Activated CD8-positive, alpha-beta memory T cell treated with anti-CD3 and anti-CD28 coated beads for 1 hour (primary cell): ENCODE measurements at places on chromosomes 7 and 10.
A peak's percentile ranks its signal among the peaks of the same experiment; 100 is the strongest.

- no peak for DNase-seq
These were observed 250.4 kb upstream of the FZD8 start for GRCh38 chr10:35892526-35892925.

- no peak for DNase-seq
These were observed 218.2 kb upstream of the KLF14 start for GRCh38 chr7:130951976-130952876.

DNA sequence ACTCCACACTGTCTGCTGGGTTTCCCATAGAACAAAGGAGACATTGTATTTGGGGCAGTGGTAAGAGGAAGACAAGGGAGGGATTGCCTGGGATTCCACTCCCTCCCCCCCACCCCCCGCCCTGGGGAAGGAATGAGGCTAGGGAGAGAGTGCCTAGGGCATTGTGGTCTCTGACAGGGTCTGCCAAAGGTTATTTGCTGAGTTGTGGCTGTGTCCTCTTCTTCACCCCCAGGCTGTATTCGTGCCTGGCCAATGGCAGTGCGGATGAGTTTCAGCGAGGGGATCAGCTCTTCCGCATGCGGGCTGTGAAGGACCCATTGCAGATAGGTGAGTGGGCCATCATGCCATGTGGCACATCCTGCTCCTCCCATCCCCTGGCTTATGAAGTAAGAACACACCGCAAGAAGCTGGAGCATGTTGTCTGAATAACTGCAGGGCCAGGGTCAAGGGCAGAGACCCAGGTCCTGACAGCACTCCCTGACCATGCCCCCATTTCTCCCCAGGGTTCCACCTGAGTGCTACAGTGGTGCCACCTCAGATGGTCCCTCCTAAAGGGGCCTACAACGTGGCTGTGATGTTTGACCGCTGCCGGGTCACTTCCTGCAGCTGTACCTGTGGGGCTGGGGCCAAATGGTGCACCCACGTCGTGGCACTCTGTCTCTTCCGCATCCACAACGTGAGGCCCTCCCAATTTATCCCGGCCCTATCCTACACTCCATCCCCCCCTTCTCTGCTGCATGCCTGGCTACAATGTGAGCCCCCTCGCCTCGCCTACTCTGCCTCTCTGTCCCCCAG lies 3.7 kb downstream of the ZSWIM8 start:
- no peak for DNase-seq

DNA sequence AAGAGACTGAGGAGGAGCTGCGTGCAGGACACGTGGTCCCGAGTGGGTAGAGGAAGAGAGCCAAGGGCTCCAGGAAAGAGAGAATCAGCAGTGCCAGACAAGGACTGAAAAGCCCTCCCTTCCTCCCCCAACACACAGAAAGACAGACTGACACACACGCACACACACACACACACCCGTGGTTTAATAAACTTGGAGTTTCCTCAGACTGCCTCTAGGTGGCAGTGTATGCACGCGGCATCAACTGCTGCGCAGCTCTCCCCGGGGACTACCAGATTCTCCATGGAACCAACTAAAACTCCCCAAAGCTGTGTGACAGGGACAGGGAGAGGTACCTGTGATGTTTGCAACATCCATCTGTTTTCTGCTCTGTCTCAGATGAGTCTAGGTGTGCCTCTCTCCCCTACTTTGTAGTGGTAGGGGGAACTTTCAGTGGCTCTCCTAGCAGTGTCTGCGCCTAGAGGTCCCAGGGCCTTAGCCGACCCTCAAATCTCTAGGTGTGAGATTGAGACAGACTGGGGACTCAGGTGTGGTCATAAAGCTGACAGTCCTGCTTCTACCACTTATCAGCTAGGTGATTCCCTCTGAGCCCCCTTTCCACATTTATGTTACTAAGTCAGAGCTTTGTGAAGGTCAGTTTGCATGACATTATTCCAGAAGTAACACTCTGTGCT lies 9.3 kb upstream of the TSPAN14 start:
- DNase-seq, result no peak

GRCh38 chr7:7157177-7157886 lies 25.0 kb upstream of the C1GALT1 start:
- DNase-seq, result peak; percentile 9

DNA sequence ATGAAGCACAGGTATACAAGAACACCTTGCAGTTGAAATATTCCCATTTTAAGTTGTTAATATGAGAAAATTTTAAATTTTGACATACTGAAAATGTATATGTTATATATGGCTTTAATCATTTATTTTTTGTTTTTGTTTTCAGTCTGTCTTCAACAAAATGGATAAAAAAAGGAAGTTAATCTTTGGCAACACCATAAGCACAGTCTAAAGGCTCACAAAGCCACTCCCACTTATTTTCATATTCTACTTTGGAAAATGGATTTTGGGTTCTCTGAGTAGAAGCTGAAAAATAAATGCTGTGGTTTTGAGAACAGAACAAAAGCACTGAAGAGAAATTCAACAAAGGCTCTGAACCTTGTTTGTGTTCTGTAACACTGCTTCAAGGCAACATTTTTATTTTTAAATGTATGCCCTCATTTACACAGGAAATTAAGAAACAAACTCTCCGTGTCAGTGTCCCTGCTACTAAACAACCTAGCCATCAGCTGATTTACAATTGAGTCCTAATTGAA lies 81.3 kb upstream of the LRRN3 start:
- DNase-seq, result no peak

DNA sequence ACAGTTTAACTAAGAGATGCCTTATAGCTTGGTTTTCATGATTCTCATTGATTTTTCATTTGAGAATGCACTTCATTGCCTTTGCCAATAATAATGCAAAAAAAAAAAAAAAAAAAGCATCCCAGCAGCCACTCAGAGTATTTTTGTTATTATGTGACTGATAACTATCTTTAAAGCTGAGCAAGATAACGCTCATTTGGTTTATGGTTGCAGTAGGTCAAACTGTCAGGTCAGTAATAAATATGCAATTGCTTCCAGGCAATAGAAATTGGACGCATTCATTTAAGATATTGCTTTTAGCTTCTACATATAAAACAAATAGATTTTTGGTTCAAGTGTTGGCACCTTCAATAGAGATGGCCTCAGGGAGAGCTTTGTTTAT lies 215.1 kb downstream of the PRPF18 start:
- DNase-seq, result no peak

DNA sequence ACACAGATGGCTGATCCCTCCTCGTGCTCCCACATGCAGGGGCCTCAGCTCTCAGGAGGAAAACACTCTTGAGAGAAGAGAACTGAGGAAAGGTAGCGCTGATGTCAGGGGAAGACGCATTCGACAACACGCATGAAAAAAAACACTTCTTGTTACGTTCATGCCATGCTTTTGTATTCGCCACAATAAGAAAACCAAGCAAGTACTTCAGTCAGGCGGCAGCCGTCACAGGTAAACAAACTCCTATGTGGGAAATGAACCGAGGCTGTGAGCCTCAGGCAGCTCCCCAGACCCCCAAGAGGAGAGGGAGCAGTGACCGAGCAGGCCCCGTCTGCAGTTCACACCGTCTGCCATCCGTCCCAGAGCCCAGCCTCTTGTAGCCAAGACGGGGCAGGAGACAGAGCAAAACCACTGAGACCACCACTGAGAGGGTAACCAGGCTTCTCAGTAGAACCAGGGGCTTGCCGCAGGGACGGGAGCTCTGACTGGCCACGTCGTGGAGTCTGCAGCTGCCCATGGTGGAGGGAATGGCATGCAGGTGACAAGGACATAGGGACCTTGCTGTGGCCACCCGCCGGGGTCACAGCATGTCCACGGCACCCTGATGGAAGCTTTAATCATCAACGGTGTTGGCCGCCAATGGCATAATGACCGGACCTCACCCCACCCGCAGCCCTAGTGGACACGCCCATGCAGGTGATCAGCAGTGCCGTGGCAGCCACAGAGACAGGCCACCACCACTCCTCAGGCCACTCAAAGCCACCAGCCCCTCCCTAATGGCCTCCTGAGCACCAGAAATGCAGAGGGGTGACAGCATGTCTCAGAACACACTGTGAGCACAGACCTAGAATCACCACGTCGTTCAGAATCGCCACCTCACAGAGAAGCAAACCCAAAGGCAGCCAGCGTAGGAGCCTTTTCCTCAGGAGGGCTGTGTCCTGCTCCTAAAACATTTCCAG lies 304.3 kb downstream of the PTPRN2 start:
- DNase-seq, result no peak

GRCh38 chr10:107141524-107142061 lies 22.9 kb downstream of the SORCS1 start:
- no peak for DNase-seq

- no peak for DNase-seq
These were observed 19.6 kb downstream of the NRG3 start for GRCh38 chr10:81894616-81895015.

DNA sequence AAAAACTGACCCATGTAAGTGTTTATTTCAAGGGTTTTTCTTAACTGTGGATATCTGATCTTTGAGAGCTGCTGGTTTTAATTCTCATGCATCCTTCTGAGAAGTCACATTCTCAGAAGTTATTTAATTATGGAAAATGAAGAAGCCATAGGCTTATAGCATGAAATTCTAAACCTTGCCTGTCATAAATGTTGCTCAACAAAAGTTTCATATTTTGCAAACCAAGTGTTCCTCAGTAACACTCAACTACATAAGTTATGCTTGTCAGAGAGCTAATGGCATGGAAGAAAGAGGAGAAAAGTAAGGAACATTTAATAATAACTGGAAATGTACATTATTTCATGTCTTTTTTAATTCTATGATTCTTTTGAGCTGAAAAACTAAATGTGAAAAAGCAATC lies 78.6 kb upstream of the MPP7 start:
- DNase-seq, result no peak
